Bronchial smooth muscle cell (primary cell): ENCODE measurements at places on chromosomes 16 and 17. TPM values are rescaled to one million over a fixed set of nuclear protein-coding genes. Genes with fewer than 3 reads are reported as not detected.

The CACNG3 gene
- not detected in 2 replicates for total RNA-seq

The CDH13 gene
- 1.3 and 6.2 TPM in 2 replicates for total RNA-seq

The GNG13 gene
- total RNA-seq: not detected in 2 replicates

The SALL1 gene
- 0.16 and 0.34 TPM in 2 replicates for total RNA-seq

The AHSP gene
- total RNA-seq: not detected in 2 replicates

The KRTAP4-3 gene
- not detected in 2 replicates for total RNA-seq

The KRTAP2-1 gene
- not detected in 2 replicates for total RNA-seq

The CA7 gene
- total RNA-seq: not detected in 2 replicates

The GPRC5C gene
- total RNA-seq: 0.52 and 1.1 TPM in 2 replicates

The GP1BA gene
- total RNA-seq: not detected in 2 replicates

The SPEM1 gene
- 0.16 TPM in 1 of 2 replicates, not detected in the other for total RNA-seq

The RPH3AL gene
- 1.6 and 1.7 TPM in 2 replicates for total RNA-seq

The MFSD6L gene
- total RNA-seq: not detected in 2 replicates

The SPIRE2 gene
- total RNA-seq: 1.5 and 1.6 TPM in 2 replicates

The KRTAP1-3 gene
- total RNA-seq: not detected in 2 replicates

The C1QTNF8 gene
- total RNA-seq: not detected in 2 replicates

The SLC13A2 gene
- total RNA-seq: not detected in 2 replicates

The MINK1 gene
- total RNA-seq: 25.7 and 31.9 TPM in 2 replicates

The NATD1 gene
- 2.4 and 2.5 TPM in 2 replicates for total RNA-seq

The AATK gene
- 0.32 TPM in 1 of 2 replicates, not detected in the other for total RNA-seq

The MYH11 gene
- under 0.01 and 0.09 TPM in 2 replicates for total RNA-seq

The NCBP3 gene
- total RNA-seq: 13.1 and 13.8 TPM in 2 replicates

The FBXW10 gene
- total RNA-seq: under 0.01 TPM in 2 replicates

The CCL16 gene
- not detected in 2 replicates for total RNA-seq

The CDK10 gene
- 28.9 and 34.5 TPM in 2 replicates for total RNA-seq

The MFAP4 gene
- total RNA-seq: 47.1 and 105 TPM in 2 replicates

The CCL17 gene
- not detected in 2 replicates for total RNA-seq

The SCIMP gene
- total RNA-seq: not detected in 2 replicates

The IGSF6 gene
- not detected in 2 replicates for total RNA-seq

The SHISA6 gene
- total RNA-seq: not detected in 2 replicates

The SLC25A39 gene
- 47.7 and 48.9 TPM in 2 replicates for total RNA-seq

The WNT9B gene
- 0.32 TPM in 1 of 2 replicates, not detected in the other for total RNA-seq

The HEATR9 gene
- not detected in 2 replicates for total RNA-seq

The OR3A3 gene
- total RNA-seq: not detected in 2 replicates

The PRR29 gene
- total RNA-seq: 0.47 and 0.52 TPM in 2 replicates

The PPM1E gene
- total RNA-seq: under 0.01 TPM in 1 of 2 replicates, not detected in the other

The SMG6 gene
- 32.0 and 33.2 TPM in 2 replicates for total RNA-seq

The NEK8 gene
- 5.0 and 7.2 TPM in 2 replicates for total RNA-seq

The NEUROD2 gene
- under 0.01 TPM in 1 of 2 replicates, not detected in the other for total RNA-seq

The KIF18B gene
- 0.32 and 0.77 TPM in 2 replicates for total RNA-seq

The MT3 gene
- total RNA-seq: not detected in 2 replicates

The MLKL gene
- 3.9 and 5.4 TPM in 2 replicates for total RNA-seq

The TANGO6 gene
- 17.7 and 29.5 TPM in 2 replicates for total RNA-seq
